GOT3 (cell line): ENCODE measurements at places on chromosomes 3 and 15.

DNA sequence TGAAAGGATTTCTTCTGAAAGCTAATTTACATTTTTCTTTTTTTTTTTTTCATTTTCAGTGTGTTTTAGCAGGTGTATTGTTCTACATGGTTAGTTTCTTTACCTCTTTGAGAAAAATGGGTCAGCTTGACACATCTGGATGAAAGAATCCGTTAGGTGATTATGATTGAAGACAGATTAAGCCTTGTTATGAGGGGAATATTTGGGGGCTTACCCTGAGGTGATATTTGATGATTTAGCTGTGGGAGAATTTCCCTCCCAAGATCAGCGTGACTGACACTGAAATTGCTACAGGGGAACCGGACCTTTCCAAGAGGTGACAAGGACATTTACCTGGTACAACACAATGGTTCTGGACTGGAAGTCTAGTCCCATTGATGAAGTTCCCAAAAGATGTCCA is 147.5 kb downstream of the NFKBIZ start:
- no peak for DNase-seq

DNA sequence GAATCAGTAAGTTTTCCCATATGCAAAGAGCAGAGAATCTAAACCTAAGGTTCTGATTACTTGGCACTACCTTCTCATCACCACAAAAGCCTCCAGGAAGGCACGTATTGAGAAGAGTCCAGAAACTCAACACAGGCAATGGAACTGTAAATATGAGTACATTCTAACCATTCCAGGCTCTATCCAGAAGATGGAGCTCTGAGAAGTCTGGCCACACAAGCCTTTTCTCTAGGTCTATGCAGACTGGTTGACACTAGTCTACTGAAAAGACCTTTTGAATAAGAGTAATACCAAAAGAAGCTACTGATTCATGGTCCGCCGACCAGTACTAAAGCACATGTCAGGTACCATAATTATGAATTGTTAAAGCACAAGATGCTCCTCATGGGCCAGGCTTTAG is 12.2 kb upstream of the NCKIPSD start:
- DNase-seq: no peak

GRCh38 chr3:150057227-150057626 is 86.5 kb upstream of the PFN2 start:
- no peak for DNase-seq

GRCh38 chr3:194527726-194528125 is 40.9 kb upstream of the ATP13A3 start:
- no peak for DNase-seq

GRCh38 chr15:101469520-101470288 is 19.8 kb downstream of the PCSK6 start:
- DNase-seq: no peak

DNA sequence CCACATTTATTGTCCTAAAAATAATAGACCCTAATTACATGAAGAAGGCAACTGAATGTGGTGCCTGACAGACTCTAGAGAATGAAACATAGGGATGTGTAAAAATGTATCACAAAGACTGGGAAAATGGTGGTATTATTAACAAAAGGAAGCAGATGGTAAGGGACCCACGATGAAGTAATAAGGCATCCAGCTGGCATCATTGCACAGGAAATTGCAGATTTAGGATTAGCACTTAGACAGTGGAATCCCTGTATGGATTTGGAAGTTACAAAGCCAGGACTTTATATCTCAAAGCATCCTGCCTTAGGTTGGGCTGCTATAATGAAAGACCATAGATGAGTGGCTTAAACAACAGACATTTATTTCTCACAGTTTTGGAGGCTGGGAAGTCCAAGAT is 104.3 kb downstream of the PPM1L start:
- DNase-seq: no peak

DNA sequence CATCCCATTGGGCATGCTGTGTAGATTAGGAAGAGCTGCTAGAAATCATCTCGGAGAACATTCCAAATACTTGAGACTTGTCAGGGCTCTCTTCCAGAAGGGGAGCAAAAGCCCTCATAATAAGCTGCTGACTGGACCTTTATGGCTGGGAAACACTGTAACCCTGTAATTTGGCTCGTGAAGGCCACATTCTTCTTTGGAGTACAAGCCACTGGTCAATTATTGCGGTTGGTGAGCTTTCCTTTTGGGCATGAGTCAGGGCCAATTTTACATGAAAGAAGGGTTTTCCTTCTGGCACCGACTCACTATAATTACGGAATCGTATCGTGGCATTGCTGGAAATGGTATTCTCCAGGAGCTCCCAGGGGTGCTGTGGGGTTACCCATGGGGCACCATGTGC is 434.5 kb upstream of the RGMA start:
- DNase-seq: no peak

- DNase-seq: no peak
Measured at GRCh38 chr3:126526668-126527005, 2.7 kb downstream of the CHST13 start.

- DNase-seq: no peak
Measured at GRCh38 chr15:60155661-60156060, 151.6 kb downstream of the FOXB1 start.

GRCh38 chr3:27185231-27185989 is 183.8 kb downstream of the NEK10 start:
- DNase-seq: no peak

DNA sequence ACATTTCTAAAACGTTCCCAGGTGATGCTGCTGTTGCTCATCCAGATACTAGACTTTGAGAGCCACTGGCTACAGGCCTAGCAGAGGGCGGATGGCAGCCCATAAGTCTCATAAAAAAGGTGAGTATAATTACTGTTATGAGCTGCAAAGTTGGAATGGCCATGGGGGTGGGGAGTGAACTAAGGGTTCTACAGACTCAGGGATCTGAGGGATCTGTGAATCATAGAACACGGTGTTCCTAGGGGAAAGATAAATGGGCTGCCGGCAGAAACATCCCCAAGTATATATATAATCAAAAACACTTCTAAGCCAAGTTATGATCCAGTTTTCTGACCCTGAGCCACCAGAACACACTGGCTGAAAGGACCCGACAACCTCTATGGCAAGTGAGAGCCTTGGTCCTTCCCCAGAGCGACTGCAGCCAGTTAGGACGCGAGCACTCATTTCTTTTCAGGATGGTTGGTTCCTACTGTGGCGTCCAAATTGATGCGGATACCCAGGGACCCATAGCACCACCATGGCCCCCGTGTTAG is 7.9 kb upstream of the SYNM start:
- no peak for DNase-seq

DNA sequence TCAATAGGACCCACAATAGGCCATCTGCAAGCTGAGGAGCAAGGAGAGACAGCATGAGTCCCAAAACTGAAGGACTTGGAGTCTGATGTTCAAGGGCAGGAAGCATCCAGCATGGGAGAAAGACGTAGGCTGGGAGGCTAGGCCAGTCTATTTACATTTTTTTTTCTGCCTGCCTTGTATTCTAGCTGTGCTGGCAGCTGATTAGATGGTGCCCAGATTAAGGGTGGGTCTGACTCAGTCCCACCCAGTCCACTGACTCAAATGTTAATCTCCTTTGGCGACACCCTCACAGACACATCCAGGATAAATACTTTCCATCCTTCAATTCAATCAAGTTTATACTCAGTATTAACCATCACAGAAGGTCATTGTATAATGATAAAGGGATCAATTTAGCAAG is 15.9 kb upstream of the PIAS1 start:
- DNase-seq: no peak

DNA sequence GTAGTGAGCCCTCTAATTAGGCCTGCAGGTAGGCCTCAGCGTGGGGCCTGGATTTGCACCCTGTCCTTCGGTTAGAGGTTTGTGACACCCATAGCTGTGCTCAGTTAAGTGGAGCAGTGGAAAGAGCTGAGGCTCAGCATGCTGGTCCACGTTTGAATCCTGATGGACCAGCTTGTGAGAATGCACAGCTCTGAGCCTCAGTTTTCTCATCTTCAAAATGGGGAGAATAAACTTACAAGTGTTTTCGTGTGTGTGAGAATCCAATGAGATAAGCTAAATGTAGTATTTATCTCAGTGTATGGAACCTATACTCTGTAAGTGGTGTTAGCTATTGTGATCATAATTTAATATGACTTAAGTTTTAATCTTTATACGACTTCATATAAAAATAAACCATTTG is 22.5 kb downstream of the EEFSEC start:
- no peak for DNase-seq

GRCh38 chr3:46484911-46485778 is 12.6 kb upstream of the RTP3 start:
- DNase-seq: no peak

DNA sequence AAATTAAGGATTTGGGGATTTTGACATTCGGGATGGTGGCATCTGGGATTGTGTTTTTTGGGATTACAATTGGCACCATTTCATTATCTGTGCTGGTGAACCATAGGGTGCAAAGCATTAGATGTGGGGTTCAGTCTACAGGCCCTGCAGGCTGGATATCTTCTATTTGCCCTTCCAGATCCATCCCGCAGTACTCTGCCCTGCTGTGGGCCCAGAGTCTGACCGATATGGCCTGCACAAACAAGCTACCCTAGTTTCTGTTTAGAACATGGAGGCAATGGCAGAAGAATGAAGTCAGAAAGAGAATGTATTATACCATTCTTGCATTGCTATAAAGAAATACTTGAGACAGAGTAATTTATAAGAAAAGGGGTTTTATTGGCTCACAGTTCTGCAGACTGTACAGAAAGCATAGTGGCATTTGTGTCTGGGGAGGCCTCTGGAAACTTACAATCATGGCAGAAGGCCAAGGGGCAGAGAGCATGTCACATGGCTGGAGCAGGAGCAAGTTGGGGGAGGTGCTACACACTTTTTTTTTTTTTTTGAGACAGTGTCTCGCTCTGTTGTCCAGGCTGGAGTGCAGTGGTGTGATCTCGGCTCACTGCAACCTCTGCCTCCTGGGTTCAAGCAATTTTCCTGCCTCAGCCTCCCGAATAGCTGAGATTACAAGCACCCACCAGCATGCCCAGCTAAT is 93.7 kb downstream of the NCEH1 start:
- no peak for DNase-seq

GRCh38 chr3:43523454-43524053 is 98.3 kb downstream of the ANO10 start:
- no peak for DNase-seq

DNA sequence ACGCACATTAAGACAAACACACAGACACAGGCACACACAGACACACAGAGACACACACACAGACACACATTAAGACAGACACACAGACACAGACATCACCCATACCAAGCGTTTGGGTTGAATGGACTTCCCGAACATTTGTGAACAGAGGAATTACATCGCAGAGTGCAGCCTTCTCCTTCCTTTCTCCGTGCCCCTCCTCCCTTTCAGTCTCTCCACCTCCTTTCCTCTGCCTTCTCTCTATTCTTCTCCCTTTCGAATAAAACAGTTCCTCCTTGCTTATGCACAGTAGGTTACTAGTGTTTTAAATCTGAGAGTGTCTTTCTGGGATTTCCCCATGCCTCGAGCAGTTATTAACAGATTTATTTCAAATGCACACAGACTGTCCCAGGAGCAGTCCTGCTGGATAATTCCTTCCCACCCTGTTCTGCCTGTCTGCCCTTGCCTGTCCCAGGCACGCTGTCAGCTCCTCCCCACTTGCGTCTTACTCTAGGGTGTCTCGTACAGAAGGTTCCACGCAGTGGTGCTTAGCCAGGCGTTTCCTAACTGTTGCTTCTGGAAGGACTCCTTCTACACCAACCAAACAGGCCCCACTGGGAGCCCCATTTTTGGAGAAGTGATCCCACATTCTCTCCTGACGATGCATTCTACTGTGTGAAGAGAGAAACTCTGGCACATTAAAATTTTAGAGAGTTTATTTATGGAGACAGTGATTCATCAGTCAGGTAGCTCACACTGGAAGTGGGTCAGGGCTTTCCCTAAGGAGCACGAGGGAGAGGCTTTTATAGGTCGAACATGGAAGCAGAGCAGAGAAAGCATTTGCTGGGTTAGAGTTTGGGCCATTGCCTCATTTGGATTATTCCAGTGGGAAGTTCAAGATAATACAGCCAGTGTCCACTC is 163.8 kb downstream of the SV2B start:
- no peak for DNase-seq

- no peak for DNase-seq
Measured at GRCh38 chr3:880371-880770, 212.5 kb upstream of the CNTN6 start.

DNA sequence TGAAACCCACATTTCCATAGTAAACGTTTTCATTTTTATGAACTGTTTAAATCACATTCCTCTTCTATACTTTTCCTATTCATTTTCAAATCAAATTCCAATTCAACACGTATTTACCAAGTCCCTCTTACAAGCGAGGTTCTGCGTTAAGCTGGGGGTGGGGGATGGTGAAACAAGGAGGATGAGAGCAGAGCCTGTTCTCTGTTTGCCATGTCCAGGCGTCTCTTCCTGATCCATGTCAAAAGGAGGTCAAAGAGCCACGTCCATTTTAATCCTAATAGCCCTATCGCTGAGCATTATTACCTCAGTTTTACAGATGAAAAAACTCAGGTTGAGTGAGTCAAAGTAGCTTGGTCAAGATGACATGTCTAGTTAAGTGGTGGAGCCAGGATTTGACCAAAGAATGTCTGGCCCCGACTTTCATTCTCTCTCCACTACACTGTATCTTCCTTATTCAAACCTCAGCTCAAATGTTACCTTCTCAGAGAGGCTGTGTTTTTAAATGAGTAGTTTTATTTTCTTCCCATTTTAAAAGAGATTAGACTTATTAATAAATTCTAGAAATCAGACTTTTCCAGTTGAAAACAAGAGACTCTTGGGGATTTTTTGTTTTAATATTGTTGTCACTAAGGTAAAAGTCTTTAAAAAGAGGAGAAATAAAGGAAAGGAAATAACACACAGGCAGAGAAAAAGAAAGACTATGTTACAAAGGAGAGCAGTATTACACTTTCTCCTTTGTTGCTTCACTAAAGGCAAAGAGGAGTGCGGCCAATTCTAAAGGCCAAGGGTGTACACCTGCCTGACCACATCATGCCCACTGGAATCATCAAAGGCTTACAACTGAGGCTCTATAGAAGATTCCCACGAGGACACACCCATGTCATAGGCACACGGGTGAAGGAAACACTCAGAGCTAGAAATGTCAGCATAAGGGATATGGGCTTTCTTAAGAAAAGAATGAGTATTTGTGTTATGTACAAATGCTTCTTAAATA is 42.4 kb downstream of the MYO5A start:
- DNase-seq: no peak

GRCh38 chr3:49998326-49998725 is 58.4 kb downstream of the RBM6 start:
- no peak for DNase-seq
